ENCODE measurements at places on chromosomes 5 and 9.
A peak's percentile ranks its signal among the peaks of the same experiment; 100 is the strongest.

GRCh38 chr5:131221888-131222287 lies 42.0 kb upstream of the CDC42SE2 start:
- no peak for DNase-seq

DNA sequence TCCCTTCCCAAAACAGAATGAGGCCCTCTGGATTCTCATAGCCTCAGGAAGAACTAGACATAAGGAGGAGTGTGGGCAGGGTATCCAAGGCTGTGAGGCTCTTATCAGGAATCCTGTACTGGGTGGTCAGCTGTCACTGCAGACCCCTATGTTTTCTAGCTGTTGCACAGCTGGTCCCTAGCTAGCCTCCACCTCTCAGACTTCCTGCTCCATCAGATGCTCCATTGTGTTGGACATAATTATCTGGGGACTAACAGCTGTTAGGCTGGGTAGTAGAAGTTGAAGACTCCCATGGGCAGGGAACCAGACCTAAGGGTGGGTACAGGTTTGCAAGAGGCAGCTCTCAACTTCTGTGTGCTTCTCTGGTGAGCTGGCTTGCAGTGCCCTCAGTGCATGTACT lies 18.4 kb downstream of the FAM219A start:
- no peak for DNase-seq

- peak; percentile 76 for DNase-seq
These were observed 70.0 kb downstream of the KLHL3 start for GRCh38 chr5:137665678-137666460.

DNA sequence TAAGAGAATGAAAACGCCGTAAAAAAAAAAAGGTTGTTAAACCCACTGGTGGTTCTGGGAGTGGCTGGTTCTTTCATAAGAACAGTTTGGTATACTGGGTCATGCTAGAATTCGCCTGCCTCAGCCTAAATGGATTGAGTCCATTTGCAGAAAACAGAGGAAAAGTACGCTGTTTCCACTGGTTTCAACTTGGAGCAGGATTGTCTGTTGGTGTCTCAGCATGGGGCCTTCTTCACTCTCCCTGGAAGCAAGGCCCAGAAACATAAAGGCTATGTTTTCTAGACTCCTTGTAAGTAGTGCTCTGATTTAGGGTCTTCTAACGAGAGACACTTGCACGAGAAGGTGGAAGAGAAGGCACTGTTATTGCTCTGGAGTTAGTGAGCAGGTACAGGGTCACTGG lies 116.9 kb upstream of the MTAP start:
- DNase-seq, result no peak

DNA sequence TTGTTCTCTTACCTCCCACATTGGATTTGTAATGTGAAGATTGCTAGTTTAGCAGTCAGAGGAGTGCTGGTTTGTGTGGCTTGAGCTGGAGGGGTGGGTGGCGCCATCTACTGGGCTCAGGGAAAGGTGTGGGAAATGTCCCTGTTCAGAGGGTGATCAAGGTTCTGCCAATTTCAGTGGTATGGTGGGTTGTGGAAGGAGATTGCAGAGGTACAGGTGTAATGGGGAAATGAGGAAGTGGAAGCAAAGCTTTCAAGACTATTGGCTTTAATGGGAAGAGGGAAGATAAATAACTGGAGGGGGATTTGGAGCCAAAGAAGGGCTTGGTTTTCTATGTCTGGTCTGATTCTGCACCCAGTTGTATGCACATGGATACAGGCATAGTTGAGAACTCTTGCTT lies 76.4 kb downstream of the OSMR start:
- DNase-seq, result peak; percentile 58

GRCh38 chr5:168679515-168679920 lies 100.3 kb upstream of the PANK3 start:
- peak; percentile 68 for DNase-seq

DNA sequence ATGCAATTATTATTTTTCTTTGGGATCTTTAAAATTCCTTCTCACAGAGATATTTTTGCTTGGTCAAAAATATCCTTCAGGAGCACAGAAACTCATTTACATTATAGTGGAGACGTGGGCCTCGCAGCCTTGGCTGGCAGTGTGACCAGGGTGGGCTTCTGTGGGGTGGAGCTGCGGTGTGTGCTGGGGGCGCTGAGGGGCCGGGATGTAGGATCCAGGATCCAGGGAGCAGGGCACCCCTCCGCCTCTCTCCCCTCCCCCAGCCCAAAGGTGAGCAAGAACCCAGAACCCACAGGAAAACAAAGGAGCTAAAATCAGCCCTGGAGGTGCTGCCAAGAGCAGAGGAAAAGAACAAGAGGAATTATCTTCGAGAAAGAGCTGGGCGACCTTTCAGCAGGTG lies 79.1 kb upstream of the OLFM1 start:
- no peak for DNase-seq

GRCh38 chr5:145682197-145682899 lies 152.8 kb downstream of the PRELID2 start:
- DNase-seq, result no peak

- DNase-seq, result peak; percentile 76
These were observed 91.7 kb upstream of the SHB start for GRCh38 chr9:38160613-38161215.

DNA sequence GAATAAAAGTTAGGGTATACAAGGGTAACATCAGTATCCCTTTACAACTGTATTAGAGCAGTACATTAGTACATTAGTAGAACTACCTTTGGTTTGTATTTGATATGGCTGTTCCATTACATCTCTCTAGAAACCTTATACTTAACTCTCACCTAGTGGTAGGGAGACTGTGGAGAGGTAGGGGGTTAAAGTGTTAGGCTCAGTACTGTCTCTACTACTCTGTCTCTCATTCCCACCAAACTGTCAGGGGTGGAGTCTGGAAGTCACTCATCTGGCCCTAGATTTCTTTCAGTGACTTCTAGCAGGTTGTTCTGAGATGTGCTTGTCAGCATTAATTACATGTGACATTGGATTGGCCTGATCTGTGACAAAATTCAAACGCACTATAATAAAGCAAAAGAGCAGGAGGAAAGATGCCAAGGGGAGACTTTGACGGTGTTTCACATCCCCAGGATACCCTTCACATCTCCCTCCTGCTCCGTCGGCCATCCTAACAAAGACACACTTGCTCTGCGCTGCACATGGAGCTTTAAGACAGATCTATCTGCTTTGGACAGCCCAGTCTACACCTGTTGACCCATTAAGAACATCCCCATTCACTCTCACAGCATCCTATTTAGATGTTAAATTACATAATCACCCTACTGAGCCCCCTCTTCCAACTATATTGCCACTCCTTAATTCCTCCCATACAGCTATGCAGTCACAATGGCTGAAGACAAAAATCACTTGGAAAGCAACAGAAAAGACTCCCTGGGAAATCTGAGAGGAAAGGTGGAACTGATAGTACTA lies 1043.0 kb upstream of the DMAC1 start:
- no peak for DNase-seq

DNA sequence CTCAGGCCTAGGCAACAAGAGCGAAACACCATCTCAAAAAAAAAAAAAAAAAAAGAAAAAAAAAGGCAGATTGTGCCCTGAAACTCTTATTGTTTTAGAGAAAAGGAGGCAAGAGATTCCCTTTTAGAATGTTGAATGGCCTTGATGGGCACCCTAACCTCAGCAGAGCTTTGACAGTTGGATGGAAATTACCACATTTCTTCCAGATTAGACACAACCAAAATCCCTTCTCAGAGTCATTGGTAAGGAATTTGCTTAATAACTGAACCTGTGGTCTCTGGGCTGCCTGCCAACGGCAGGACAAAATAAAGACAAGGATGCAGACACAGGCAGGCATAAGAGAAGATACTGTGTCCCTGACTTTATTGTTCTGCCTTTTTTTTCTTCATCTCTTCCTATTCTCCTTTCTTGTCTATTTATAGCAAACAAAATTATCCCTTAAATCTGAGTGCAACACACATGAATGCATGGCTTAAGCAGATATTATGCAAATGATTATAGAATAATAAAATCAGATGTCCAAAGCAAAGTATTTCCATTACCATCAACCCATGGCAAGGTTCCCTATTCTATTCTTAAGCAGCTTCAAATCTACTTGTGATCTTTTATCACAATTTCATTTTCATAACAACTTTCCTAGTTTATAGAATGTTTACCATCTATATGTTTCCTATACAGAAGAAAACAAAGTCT lies 37.3 kb upstream of the TRIO start:
- no peak for DNase-seq

- DNase-seq, result no peak
These were observed 297.1 kb downstream of the KCTD16 start for GRCh38 chr5:144467792-144468191.

DNA sequence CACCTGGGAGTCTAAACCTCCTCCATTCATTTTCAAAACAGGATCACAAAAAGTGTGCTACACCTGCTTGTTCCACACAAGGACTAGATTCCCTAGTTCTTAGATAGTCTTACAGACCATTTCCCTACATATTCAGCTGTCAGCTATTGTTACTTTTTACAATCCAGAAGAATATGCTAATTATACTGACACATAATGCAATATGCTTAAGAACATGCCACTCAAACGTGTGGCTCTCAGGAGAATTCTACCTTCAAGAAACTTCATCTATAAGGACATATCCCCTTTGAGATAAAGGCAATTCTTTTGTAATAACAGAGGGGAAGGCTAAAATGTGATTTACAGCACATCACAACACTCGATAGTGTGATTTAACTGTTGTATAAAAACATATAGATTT lies 456.1 kb upstream of the ARRDC3 start:
- DNase-seq, result no peak

DNA sequence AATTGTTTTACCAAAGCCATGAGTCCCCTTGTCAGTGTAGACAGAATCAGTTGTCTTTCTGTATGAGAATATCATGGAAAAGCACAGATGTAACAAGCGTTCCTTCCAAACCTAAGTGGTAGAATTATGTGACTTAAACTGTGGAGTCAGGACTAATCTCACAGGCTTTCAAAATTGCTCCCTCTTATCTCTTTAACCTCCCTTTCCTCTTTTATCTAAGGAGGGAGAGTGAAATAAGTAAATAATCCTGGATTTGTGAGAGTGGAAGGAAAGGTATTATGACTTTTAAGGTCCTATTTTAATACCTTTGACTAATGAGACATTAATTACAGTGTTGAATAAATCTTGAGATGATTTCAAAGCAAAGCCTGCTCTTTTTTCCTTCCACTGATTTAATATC lies 52.4 kb upstream of the LIFR start:
- DNase-seq, result no peak

GRCh38 chr5:39750661-39751060 lies 325.9 kb upstream of the DAB2 start:
- DNase-seq, result no peak

GRCh38 chr9:130542457-130543228 lies 36.7 kb upstream of the FUBP3 start:
- DNase-seq, result no peak

GRCh38 chr5:55159763-55160492 lies at the start of gene GPX8:
Gene GPX8 (plus strand): TSS chr5:55160171. CDS start chr5:55160193, 22 bp downstream.
- peak; percentile 61 for DNase-seq

DNA sequence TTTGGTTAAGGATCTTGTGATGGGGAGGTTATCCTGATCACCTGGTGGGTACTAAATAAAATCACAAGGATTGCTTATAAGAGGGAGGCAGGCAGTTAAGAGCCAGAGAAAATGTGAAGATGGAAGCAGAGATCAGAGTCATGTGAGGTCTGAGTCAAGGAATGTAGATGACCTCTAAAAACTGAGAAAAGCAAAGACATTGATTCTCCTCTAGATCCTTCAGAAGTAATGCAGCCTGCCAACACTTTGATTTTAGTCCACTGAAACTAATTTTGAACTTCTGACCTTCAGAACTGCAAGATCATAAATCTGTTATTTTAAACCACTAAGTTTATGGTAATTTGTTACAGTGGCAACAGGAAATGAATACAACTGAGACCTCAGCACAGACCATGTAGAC lies 499.0 kb downstream of the GADD45G start:
- no peak for DNase-seq

- DNase-seq, result no peak
These were observed 4.5 kb downstream of the DBN1 start for GRCh38 chr5:177468685-177469628.

DNA sequence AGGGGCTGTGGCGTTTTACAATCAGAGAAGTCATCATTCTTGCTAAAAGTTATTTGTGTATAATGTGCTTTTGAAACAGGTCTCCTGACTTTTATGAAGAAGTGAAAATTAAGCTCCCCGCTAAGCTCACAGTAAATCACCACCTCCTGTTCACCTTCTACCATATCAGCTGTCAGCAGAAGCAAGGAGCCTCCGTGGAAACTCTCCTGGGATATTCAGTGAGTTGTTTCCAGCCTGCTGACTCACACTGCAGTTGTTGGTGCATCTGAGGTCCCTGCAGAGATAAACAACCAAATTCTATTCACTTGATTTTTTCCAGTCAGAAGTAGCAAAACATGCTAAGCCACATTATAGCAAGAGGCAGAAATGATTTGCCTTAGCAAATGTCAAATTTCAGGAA lies 156.7 kb downstream of the DOCK8 start:
- no peak for DNase-seq

DNA sequence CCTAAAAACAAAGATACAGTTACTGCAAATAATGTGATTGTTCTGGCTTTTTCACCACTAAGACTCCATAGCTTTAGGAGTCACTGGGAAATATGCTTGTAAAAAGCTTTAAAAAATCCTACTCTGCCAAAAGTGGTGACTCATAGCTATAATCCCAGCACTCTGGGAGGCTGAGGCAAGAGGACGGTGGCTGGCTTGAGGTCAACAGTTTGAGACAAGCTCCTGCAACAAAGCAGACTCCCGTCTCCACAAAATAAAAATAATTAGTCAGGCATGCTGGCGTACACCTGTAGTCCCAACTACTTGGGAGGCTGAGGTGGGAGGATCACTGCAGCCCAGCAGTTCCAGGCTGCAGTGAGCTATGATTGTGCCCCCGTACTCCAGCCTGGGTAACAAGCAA lies 406.4 kb downstream of the HTR1A start:
- DNase-seq, result no peak

DNA sequence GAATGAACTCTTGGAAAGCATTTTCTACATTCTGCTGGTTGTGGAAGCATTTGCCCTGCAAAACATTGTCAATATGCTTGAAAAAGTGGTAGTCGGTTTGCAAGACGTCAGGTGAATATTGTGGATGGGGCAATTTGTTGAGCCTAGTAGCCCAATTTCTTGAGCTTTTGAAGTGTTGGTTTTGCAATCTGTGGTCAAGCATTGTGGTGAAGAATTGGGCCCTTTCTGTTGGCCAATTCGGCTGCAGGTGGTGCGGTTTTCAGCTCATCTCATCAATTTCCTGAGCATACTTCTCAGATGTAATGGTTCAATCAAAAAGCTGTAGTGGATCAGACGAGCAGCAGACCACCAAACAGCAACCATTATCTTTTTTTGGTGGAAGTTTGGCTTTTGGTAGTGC lies 426.8 kb upstream of the CDH9 start:
- DNase-seq, result no peak
